ENCODE measurements at places on chromosomes 11 and 22.

DNA sequence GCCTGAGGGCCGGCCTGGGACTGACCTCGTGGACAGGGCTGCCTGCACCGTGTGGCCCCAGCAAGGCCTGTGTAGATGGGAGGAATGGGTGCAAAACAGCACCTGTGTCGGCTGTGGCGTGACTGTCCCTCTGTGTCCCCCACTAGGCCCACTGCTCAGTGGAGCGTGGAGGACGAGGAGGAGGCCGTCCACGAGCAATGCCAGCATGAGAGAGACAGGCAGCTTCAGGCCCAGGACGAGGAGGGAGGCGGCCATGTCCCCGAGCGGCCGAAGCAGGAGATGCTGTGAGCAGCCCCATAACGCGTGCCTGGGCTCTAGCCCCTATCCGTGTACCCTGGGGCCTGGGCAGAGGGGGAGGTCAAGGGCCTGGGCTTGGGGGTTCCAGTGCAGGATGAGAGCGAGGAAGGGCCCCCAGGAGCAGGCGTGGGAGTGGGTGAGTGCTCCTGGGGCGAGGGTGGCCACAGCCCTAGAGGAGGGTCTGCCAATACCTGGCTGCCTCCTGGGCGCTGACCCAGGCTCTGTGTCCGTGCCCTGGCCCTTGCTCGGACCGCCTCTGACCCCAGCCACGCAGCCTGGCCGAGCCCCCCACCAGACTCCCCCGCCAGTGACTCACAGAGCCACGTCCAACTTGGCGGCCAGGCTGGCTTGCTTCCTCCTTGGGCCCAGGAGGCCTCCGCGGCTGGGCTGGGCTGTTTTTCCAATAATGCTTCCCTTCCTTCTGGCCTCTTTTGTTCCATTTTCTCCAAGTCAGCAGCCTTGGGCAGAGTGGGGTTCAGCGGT lies 11.6 kb downstream of the PRR33 start:
- DNase-seq: no peak

DNA sequence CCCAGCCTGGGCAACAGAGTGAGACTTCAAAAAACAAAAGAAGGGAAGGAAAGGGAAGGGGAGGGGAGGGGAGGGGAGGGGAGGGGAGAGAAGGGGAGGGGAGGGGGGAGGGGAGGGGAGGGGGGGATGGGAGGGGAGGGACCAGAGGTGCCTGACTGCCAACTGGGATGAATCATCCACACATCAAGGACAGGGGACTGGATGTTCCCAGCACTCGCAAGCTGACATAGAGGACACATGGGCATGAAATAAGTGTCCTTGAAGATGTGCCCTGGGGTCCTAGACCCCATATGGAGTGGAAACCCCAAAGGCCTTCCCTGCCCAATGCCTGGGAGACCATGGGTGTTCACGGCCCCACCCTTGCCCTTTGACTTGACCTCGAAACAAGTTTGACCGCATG lies 19.8 kb downstream of the TST start:
- DNase-seq: no peak

- DNase-seq: no peak
These were observed 5.6 kb downstream of the SLC35C1 start for GRCh38 chr11:45810431-45811108.

GRCh38 chr11:131463649-131464425 lies 93.4 kb downstream of the NTM start:
- no peak for DNase-seq

DNA sequence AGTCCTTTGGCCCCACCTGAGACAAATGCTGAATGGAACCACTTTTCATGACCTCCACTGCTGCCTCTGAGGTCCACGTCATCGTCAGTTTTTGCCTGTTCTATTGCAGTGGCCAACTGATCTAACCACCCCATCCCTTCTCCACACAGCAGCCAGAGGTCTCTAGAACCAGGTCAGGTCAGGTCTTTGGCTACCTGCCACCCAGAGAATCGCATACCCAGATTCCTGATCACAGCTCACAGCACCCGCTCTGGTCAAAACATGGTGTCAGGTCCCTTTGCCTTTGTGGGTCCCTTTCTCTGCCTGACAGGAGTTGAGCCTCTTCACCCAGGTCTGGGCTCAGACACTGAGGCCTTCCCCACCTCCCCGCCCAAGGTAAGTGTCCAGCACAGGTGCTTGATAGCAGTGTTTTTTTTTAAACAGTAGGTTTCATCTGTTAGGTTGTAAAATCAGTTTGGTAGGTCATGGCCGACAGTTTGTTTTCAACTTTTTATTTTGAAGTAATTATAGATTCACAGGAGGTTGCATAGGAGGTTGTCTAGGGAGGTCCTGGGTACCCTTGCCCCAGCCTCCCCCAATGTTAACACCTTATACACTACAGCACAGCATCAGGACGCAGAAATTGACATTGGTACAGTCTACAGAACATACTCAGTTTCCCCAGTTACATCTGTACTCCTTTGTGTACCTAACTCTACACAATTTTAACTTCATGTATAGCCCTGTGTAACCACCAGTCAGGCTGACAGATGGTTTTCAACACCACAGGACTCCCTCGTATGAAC lies 6.9 kb downstream of the C22orf39 start:
- no peak for DNase-seq

GRCh38 chr11:43243927-43244326 lies 67.9 kb upstream of the API5 start:
- no peak for DNase-seq

GRCh38 chr11:115421992-115422689 lies 82.1 kb downstream of the CADM1 start:
- no peak for DNase-seq

DNA sequence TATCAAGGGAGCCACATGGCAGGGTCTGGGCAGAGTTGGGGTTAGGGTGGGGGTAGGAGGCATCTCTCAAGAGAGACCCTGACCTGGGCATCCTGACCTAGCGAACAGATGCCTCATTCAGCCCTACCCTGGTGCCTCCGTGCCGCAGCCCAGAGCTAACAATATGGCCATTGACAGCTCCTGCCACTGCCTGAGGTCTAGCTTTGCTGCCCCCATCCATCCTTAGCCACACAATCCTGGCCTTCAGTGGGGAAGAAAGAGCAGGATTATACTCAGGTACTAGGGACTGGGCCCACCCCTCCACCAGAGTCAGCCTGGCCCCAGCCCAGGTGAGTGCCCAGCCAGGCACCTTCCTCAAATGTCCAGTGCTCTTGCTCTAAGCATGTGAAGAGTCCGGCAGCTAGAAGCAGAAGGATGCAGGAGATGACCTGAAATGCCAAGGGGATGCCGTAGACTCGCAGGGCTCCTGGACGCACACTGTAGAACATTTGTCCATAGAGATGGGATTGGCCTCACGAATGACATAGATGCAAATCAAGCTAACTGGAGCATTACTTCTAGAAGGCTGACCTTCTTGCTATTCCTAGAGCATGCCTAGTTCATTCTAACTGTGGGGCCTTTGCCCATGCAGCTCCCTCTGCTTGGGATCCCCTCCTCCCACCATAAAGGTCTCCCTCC lies 13.3 kb upstream of the SERPINH1 start:
- no peak for DNase-seq

DNA sequence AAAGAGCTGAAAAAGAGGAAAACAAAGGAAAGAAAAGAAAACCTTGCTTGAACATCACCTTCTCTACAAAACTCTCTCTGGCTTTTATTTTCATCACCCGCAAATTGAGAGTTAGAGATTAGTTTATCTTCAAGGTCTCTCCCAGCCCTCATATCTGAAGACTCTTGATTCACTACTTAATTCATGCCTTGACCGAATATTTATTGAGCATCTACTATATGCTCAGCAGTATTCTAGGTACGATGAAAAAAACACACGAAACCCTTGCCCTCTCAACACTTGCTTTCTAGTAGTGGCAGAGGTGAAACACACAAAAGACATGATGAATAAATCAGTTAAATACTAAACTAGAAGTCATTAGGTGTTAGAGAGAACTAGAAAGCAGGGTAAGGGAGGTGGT lies 150.6 kb upstream of the CADM1 start:
- DNase-seq: no peak
